NCI-H774 (cell line): ENCODE measurements at places on chromosomes 11 and 22.

GRCh38 chr11:28838741-28839140 lies 730.6 kb downstream of the METTL15 start:
- DNase-seq, result no peak

- DNase-seq, result no peak
These were observed 53.5 kb downstream of the MCAM start for GRCh38 chr11:119263352-119263940.

- no peak for DNase-seq
These were observed 396.8 kb downstream of the AASDHPPT start for GRCh38 chr11:106474274-106474673.

GRCh38 chr11:69261116-69261515 lies 32.8 kb upstream of the MYEOV start:
- no peak for DNase-seq

DNA sequence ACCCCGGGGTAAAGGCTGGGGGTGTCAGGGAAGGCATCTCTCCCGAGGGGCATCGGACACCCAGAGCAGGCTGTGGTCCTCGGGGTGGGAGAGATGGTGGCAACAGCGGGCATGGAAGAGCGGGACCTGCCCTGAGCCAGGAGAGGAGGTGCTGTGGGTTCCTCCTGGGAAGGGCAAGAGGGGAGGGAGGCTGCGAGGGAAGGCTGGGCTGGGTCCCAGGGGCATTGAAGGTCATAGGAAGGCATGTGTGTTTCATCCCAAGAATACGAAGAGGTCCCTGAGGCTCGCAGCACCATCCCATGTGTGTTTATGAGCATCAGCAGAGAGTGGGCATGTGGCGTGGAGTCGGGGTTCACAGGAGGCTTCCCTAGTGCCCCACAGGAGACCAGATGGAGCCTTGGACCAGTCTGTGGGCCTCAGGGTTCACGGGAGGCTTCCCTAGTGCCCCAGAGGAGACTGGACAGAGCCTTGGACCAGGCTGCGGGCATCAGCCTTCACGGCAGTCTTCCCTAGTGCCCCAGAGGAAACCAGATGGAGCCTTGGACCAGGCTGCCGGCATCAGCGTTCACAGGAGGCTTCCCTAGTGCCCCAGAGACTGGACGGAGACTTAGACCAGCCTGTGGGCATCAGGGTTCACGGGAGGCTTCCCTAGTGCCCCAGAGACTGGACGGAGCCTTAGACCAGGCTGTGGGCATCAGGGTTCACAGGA lies 420.6 kb downstream of the BRD1 start:
- no peak for DNase-seq

- DNase-seq, result no peak
These were observed 232.2 kb downstream of the INSC start for GRCh38 chr11:15346907-15347306.

DNA sequence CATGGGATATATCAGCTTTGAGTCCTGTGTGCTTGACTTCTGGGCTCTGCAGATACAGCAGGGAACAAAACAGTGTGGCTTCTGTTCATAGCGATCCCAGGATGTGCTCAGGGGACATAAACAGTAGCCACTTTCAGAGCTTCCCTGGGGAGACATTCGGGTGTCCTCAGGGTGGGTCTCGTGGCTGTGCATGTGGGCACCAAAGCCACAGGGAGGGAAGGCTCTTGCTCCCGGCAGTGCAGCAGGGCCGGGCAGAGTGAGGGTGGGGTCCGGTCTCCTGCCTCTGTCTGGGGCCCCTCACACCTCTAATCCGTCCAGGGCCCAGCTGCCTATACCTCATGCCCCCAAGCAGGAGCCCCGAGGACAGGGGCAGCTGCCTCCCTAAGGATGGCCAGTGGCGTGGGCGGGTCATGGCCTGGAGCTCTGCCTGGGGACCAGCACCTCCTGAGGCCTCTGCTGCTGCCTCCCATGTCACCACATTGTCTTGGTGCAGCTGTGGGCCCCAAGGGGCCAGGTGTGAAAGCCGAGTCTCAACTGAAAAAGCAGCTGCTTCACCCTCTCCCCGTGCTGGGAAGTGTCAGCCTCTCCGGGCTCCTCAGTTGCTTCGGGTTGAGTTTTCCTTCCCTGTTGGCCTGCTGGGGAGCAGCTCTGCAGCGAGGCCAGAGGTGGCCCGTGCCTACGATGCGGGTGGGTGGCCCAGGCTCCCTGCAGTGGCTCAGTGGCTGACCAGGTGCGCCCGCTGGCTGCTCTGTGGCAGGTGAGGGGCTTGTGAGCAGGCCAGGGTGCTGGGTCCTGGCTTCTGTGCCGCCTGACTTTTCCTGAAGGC lies 3.8 kb downstream of the TPCN2 start:
- DNase-seq, result no peak

- no peak for DNase-seq
These were observed 171.3 kb downstream of the WNT11 start for GRCh38 chr11:76035020-76035419.

DNA sequence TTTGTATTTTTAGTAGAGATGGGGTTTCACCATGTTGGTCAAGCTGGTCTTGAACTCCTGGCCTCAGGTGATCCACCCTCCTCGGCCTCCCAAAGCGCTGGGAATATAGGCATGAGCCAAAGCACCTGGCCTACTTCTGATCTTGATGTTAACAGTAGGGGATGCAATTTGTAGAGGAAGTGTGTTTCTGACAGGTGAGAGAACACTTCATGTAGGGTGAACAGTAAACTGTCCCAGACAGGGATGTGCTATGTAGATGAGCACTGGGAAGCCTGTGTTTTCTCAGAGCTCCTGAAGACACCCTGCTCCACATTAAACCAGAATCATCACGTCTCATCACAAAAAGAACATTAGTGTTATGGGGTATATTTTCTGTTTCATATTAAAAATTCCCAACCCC lies 45.1 kb downstream of the UBASH3B start:
- no peak for DNase-seq

DNA sequence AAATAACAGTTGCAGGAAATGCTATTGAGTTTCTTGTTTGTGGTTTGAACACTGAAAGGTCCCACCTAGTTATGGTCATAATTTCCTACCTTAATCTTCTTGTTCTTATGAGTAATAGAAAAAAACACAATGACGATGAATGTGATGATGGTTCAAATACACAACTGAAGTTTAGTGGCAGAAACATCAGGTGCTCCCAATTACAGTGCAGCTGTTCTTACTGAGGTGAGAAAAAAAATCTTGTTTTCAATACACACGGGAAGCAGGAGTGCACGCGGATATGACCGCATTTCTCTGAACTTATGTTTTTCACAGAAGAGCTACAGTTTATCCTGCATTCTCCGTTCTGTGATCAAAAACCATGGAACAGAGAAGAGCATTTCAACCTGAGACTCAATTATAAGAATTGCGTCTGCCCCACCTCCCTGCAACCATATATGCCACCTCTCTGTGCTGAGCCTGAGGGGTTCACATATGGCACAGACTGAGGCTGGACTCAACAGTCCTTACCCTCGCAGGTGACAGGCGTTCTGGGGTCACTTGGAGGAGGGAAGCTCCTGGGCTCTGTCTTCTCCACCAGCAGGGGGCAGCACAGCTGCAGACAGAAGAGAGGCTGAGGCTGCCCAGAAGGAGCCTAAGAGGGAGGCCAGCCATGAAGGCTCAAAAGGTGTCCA lies 99.7 kb upstream of the IGLL5 start:
- peak; percentile 24 for DNase-seq

DNA sequence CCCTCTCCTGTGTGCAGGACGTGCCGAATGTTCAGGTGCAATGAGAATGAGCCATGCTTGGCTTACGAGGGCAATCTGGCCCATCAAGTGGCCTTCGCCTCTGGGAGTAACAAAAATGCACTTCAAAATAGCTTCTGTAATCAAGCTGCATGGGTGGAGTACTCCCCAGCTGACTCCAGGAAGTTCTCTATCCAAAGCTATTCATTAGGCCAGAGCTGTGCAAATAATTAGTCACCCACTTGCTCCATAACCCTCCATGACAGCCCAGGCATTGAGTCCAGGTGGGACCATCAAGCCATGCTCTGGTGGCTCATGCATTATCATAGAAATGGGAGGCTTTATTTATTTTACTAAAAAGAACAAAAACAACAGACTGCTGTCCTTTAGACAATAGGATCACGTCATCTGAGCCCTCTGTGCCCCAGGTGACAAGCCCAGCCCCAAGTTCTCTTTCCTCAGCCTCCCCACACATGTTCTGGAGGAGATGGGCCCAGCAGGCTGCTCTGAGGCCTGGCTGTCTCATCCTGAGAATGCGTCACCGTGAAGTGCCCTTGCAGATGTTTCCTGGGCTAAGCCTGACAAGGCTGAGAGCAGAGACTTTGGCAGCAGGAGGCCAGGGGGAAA lies 244.7 kb downstream of the ETS1 start:
- DNase-seq, result peak; percentile 98
